ENCODE measurements at places on chromosomes 6 and 20.
A peak's percentile ranks its signal among the peaks of the same experiment; 100 is the strongest.

GRCh38 chr6:82910820-82911219, 154.8 kb downstream of the UBE3D start:
- DNase-seq, result no peak

GRCh38 chr6:55014321-55015088, 159.8 kb upstream of the HCRTR2 start:
- no peak for DNase-seq

GRCh38 chr6:38316099-38316868, 323.4 kb downstream of the BTBD9 start:
- DNase-seq, result no peak

DNA sequence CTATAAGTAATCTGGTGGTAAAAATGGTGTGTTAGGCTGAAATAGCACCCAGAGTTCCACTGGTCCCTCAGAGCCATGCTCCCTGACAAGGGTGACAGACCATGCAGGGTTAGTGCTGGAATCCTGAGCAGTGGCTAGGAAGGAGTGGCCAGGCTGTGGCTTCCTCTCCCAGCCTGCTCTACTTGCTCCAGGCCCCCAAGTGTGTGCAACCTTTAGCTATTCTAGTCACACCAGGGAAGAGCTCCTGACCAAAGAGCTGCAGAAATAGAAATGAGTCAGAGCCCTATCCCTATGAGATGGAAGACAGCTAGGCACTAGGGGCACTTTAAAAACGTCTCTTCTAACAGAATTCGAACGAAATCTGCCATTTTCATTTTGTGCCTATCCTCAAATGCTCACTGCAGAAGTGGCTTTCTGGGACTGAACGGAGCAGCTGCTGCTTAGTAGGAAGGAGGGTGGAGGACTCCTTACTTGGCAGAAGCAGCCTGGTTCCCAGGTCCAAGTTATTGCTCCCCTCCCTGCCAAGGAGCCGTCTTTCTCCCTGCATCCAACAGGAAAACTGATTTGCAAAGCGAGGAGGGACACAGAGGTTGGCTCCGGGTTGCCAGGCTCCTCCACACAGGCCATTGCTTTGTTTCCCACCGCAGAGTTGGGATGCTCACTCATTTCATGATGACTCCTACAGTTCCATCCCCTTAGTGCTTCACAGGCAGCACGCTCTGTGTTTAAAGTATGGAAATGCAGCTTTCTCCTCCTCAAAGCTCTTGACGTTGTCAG, 754.5 kb downstream of the C6orf118 start:
- no peak for DNase-seq

DNA sequence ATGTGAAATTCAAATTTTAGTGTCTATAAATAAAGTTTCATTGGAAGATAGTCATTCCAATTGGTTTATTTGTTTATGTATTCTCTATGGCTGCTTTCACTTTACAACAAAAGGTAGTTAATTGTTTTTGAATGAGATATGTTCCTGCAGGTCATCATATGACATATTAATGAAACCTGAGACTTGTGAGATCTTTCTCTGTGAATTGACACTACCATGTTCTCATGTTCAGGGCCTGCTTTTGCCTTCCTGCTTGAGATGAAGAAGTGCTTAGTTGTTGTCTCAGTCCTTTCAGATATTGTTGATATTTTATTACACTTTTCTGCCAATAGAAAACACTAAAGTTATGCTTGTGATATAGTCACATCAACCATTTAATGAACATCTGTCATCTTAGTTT, 132.5 kb downstream of the UTRN start:
- no peak for DNase-seq

DNA sequence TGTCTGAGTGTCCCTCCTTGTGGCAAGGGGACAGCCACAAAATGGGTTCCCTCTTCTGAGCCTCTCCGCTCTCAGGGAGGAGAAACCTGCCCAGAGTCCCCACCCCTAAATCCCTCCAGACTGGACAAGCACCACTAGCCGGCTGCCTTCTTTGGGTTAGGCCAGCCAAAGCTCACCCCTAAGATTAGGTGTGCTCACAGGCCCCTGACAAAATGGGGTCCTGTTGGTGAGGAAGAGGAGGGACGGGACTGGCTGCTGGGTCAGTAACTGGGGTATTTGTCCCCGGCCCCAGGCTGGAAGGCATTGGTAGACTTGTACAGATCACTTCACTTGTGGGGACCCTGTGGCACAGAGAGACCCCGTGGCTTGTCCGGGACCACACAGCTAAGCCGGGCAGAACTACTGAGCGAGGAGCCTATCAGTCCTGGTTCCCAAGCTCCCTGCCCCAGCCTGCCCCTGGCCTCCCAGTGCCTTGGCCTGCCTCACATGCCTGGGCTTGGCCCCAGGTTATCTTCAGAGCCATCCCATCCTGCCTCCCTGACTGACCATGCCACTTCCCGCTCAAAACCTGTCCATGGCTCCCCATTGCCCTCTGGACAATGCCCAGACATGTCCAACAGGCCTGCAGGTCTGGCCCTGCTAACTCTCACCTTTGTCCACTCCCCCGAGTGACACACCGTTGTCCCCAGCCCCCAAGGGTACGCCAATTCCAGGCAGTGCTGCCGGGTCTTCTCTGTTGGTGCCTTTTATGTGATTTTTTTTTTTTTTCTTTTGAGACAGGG, 10.5 kb upstream of the AVP start:
- DNase-seq, result no peak

GRCh38 chr6:37177935-37178517, 8.1 kb downstream of the PIM1 start:
- no peak for DNase-seq

DNA sequence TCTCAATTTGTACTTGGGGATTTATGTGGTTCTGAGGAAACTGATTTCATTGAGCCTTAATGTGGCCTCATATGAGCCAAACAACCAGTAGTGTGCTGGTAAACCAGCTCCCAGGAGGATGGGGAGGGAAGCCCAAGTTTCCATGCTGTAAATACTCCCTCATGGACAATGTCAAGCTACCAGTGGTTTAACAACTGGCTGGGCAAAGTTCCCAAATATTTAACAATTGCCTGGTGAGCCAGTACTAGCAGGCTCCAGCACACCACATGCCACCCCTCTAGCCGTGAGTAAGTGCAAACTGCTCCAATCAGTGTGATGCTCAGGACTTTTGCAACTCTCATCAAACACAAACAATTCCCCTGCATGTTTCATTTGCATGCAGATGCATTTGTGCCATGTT, 19.2 kb upstream of the CDKN1A start:
- no peak for DNase-seq

DNA sequence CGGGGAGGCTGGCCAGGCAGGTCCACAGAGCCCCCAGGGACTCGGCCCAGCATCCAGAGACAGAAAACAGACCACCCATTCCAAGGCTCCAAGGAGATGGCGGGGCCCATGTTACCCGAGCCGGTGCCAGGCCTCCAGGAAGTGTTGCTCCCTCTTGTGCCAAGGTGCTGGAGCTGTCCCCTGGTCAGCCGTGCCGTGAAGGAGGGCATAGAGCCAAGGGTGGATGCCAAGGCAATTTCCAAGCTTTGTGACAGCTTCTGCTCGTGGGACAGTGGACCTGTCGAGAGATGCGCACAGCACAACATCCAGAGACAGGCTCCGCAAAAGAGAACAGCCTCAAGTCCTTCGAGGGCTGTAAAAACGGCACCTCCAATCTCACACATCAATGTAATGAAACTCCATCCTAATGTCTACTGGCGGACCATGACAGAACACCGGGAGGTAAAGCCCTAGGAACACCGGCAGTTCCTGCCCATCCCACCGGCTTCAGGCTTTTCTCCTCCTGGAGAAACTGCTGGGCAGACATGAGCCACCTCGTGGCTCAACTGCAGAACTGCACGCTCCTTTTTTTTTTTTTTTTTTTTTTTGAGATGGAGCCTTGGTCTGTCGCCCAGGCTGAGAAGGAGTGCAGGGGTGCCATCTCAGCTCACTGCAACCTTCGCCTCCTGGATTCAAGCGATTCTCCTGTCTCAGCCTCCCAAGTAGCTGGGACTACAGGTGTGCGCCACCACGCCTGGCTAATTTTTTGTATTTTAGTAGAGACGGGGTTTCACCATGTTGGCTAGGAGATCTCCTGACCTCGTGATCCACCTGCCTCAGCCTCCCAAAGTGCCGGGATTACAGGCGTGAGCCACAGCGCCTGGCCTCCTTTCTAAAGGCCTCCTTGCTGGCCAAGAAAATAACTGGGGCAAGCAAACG, 30.9 kb upstream of the AVP start:
- peak; percentile 46 for DNase-seq

DNA sequence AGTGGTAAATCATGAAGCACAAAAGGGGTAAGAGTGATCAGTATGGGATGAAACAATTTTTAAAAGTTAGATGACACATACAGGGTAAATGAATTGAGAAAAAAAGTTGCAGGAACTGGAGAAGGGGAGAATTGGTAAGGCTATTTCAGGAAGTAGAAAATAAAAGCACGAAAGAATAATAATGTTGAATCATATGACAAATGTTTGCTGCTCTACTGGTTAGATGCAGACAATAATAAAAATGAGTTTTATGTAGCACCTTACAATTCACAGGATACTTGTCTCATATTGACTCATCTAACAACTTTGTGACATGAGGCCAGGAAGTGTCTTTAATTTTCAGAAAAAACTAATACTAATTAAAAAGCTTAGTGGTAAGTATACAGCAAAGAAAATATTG, 566.5 kb upstream of the MARCKS start:
- no peak for DNase-seq

GRCh38 chr6:86961455-86962200, 24.3 kb downstream of the HTR1E start:
- DNase-seq, result no peak

DNA sequence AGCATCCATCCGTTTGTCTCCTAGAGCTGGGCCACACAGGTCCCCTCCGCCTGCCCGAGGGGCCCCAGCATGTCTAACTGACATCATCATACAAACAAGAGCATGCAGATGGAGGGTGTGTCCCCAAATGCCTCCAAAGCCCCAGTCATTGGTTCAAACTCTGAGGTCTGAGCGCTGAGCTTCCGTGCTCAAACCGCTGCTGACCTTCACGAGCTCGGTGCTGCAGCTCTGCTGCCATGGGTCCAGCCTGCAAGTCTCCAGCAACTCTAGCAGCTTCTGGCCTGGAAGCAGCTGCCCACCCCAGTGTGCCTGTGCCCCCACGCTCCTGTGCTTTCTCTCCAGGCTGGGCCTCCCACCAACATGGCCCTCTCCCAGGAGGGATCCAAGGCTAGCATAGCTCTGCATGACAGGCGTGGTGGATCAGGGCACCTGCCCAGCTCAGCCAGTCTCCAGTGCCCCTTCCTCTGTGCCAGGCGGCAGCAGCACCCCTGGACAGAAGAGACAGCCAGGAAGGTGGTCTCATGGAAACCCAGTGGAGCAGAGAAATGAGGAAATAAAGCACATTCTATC, 131.6 kb upstream of the PMEPA1 start:
- no peak for DNase-seq

- DNase-seq, result no peak
These were observed 71.3 kb downstream of the MKKS start for GRCh38 chr20:10362674-10363073.

- DNase-seq, result no peak
These were observed 238.7 kb downstream of the BMP7 start for GRCh38 chr20:57027777-57028176.

DNA sequence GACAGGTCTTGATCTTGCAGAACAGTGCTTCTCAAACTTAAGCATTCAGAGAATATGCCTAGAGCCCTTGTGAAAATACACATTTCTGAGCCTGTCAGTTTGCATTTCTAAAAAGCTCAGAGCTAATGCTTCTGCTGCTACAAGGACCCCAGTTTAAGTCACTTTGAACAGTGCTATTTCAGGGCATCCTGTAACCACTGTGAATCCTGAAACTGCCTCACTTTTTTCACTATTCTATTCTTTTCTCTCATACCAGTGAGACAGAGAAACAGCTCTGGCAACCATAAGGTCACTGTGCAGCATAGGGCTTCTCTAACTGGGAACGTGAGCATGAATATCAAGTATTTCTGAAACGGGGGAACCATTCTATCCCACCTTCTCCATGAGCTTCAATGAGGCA, 51.2 kb downstream of the LGSN start:
- DNase-seq, result no peak

- DNase-seq, result no peak
These were observed 230.6 kb upstream of the SUPT3H start for GRCh38 chr6:45608252-45608913.

DNA sequence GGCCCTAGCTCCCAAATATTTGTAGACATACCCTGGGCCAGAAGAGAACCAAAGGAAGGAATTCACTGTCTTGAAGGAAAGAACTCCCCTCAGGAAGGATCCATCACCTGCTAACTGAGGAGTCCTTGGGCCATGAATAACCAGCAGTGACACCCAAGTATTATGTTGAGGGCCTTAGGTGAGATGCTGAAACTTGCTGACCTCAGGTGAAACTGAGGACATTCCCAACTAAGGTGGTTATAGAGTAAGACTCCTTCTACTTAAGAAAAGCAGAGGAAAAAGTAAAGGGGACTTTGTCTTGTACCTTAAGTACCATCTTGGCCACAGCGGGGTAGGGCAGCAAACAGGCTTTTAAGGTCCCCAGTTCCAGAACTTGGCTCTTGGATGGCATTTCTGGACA, 491.7 kb downstream of the C6orf118 start:
- no peak for DNase-seq

All from endothelial cell (in vitro differentiated cells).